Myocyte (in vitro differentiated cells): ENCODE measurements at places on chromosomes 3 and 15. TPM values are rescaled to one million over a fixed set of nuclear protein-coding genes. Genes with fewer than 3 reads are reported as not detected.

DNA sequence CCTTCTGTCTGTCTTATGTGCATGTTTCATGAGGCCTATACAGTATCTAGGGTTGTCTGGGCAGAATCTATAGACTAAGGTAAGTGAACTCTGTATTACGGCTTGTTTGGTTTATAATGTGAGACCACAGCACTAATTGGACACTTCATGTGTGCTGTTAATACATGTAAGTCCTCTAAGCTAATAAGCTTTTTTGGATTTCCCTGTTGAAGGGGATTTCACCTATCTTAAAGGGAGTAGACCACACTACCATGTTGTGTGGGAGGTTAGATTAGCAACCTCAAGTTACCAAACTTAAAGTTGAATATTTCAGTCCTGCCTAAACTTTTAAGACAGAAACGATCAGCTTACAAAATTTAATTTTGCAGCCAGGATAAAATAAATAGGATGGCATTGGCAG is 189.8 kb upstream of the GOLIM4 start:
- no peak for DNase-seq

Gene CPN2
- not detected in 2 replicates for total RNA-seq

Gene EIF4G1
- total RNA-seq, result 358 and 371 TPM in 2 replicates

Gene CHST14
- total RNA-seq, result 14.5 and 15.6 TPM in 2 replicates

DNA sequence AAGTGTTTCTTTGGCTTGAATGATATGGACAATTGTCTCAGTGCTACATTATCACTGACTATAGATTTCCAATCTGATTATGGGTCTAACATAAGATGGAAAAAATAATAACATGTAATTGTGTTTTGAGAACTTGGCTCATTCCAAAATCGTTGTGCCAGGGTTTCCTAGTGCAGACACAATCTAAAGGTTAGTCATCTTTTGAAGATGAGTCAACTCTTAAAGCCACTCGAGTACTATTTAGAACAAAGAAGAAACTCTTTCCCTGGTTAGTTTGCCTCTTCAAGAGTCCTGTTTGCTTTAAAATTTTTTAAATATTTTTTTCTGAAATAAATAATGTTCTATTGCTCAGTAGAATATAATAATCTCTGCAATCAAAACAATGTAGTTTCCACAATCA is 301.0 kb downstream of the CADM2 start:
- DNase-seq, result no peak

DNA sequence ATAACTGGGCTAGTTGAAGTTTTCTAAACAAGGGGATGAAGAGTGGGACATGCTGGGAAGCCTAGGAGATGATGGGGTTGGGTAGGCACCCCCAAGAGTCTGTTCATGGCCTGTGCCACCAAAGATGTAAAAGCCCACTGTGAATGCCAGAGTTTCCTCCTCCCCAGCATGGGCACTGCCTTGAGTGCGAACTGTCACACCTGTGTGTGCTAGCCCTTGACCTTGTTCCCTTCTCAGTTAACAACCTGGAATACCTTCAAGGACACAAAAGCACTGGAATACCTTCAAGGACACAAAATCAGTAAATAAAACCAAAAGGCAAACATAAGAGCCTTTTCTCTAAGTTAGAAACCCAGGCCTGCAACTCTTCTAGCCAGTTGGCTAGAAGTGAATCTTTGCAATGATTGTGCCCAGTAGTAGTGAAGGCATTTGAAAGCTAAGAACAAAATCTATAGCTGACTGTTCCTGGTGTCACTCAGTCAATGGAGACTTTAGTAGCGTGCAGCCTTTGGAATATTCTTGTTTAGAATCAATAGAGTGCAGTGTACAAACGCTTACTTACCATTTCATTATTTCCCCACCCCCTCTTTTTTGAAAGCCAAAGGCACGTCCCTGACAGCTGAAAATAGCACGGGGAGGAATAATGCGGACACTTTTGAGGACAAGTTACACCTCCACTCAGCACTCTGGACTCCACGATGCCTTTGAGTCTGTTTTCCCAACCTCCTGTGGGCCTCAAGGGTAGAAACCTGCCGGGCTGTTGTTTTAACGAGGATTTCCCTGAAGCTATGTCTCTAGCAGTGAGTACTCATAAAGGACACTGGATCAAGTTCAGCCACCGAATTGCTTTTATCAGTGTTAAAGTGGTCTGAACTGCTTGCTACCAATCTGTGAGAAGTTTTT is 24.2 kb downstream of the PSMD6 start:
- DNase-seq, result no peak

Gene DAZL
- total RNA-seq, result not detected in 2 replicates

- DNase-seq, result no peak
Observed at GRCh38 chr3:55545995-55546394, 58.9 kb upstream of the WNT5A start.

Gene SNX22
- total RNA-seq, result 0.16 TPM in 1 of 2 replicates, not detected in the other

Gene HCN4
- not detected in 2 replicates for total RNA-seq

DNA sequence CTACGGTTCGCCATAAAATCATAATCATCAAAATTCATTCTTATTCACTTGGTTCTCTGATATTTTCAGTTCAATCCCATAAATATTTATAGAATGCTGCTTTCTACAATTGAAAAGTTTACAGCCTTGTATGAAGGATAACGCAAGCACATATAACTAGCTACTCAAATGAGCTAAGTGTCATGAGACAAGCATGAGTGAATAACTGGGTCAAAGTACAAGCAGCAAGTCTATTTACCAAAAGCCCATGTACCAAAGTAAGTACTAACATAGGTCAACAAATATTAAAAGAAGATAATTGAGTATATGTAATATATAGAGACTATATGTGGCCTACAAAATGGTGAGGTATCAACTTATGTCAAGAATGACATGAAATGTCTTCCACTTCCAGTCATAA is 596.6 kb downstream of the GBE1 start:
- DNase-seq, result no peak

Gene ZNF662
- total RNA-seq, result 1.1 and 1.3 TPM in 2 replicates

Gene SELENOK
- total RNA-seq, result 37.1 and 70.8 TPM in 2 replicates

Gene MST1R
- 0.27 TPM in 1 of 2 replicates, not detected in the other for total RNA-seq

Gene TRPM1
- not detected in 2 replicates for total RNA-seq

DNA sequence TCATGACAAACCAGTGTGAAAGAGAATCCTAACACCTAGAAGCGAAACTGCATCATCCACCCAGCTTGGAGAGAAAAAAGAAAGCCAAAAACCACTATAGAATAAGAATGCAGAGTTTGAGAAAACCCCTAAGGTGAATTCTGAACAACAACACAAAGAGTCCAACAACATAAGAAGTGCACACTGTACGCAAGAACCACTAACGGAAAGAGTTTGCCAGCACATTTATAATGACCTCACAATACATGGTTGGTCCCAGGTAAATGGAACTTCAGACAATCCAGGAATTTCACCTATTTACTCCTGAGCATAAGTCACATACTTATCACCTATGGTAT is 128.3 kb upstream of the BHLHE40 start:
- no peak for DNase-seq

- DNase-seq, result no peak
Observed at GRCh38 chr15:63843901-63844317, 10.2 kb upstream of the HERC1 start.

Gene TGFBR2
- total RNA-seq, result 102 and 106 TPM in 2 replicates

DNA sequence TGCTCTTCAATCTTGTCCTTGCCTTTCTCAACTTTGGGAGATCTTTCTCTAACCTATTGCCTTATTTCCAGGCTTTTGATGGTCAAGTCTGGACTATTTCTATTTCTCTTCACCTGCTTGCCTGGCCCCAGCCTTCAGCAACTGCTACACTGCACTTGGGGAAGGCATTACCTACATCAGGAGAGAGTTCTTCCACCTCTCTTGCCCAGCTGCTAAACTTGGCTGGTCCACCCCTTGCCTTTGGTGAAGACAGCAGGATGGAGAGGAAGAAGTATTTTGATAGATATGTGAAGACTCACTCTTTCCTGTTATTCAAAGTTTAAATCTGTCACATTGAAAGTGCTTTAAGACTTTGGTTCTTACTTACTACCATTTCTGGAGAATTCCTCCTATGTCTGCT is 574.8 kb downstream of the ZPLD1 start:
- no peak for DNase-seq

Gene KBTBD12
- total RNA-seq, result 0.05 and 0.64 TPM in 2 replicates

DNA sequence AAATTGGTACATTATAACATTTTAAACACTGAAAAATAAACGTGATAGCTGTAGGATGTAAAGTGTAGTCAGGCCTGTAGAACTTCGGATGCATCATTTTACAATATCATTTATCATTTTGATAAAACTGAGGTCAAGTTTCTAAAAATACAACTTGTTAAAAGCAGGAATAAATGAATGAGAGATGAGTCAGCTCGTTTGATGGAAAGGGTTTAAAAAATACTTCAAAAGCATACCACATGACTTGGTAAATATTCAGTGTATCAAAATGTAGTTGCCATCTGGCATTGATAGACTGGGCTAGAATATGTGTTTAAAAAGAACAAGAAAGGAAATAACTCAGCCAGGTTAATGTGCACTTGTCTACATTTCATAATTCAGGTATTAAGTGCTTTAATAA is 357.0 kb downstream of the TIGIT start:
- peak; percentile 61 for DNase-seq

DNA sequence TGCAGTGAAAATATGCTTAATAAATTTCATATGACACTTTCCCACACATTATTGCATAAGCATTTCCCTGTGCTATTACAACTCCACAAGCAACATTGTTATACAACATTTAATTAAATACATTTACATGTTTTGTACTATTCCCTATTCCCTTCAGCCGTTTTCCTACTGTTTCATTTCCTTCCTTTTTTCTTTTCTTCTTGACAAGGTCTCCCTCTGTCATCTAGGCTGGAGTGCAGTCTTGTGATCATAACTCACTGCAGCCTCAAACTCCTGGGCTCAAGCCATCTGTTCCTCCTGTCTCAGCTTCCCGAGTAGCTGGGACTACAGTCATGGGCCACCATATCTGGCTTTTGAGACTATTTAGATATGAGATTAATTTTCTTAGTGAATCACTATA is 254.7 kb downstream of the NFKBIZ start:
- peak; percentile 49 for DNase-seq

Gene GOLGA6L10
- 0.16 and 0.53 TPM in 2 replicates for total RNA-seq

GRCh38 chr15:99508852-99509251 is 56.9 kb upstream of the MEF2A start:
- no peak for DNase-seq

- no peak for DNase-seq
Observed at GRCh38 chr15:50064673-50065072, 54.4 kb downstream of the ATP8B4 start.

Gene ZNF106
- total RNA-seq, result 236 and 741 TPM in 2 replicates

Gene P2RY12
- not detected in 2 replicates for total RNA-seq

Gene EOMES
- total RNA-seq, result not detected in 2 replicates

DNA sequence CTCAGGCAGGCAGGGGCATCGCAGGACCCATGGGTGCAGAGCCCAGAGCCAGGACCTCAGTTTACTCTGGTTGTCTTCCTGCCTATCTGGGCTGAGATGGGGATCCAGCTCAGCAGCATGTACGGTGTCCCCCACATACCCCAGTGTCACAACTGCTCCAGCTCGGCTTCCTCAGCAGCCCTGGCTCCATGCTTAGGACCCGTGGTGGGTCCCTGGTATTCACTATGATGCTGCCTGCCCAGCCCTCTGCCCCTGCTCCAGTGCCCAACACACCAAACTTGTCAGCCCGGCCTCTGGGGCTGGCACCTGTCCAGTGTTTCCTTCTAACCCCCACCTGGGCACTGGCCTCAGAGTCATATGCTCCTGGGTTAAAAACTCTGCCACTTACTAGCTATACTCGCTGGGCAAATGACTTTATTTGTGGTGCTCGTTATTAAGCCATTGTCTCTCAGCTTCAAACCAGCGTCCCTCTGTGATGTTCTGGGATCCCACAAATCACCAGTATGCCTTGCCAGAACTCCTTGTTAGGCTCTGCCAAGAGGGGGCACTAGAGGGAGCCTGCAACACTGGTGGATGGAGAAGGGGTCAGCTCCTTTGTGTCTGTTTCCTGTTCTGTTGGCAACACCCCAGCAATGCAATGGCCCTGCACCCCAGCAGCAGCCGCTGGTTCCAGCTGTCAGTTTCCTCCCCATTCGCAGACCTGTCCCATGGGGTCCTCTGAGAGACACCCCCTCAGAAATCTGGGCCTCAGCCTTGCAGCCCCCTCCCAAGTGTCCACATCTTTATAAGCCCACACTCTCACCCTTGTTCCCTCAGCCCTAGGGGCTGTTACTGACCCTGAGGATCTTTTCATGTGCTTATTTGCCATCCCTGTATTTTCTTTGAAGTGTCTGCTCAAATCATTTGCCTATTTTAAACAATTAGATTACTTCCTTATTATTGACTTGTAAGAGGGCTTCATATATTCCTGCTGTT is 24.1 kb upstream of the MRPS22 start:
- DNase-seq, result no peak

- DNase-seq, result peak; percentile 42
Observed at GRCh38 chr15:66611257-66612053, 45.7 kb upstream of the LCTL start.

GRCh38 chr15:90367576-90367975 is 15.5 kb downstream of the ZNF774 start:
- peak; percentile 23 for DNase-seq

Gene AMIGO3
- total RNA-seq, result 1.3 and 1.8 TPM in 2 replicates

Gene SLC24A5
- not detected in 2 replicates for total RNA-seq

DNA sequence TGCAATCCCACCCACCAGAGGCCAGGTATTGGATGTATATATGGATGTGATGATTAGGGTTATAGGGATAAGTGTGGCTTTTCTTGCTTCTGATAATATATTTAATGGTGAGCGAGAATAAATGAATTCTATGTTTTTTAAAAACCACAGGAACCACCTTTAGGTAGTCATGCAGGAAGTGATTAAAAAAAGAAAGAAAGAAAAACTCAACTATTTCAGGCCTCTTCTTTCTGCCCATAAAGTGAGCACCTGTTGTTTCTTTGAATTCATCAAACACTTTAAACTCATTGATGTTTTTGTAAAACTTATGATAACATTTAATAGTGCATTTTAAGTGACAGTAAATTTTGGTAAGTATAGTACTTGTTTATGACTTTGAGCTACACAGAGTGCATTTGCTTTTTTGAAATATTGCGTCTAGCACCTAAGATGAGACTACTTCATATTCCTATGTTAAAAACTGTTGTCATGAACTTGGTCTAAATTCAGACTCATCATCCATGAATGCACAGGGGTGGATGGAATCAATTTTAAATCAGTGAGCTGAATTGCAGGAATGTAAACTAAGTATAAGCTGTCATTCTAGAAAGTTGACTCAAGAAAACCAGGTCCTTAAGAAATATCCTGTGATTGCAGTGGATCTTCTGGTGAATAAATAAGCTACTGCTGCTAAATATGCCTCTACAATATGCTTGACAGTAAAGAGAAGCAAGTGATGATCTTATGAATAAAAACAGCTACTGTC is 764.4 kb upstream of the NECTIN3 start:
- DNase-seq, result no peak

Gene LDHAL6B
- total RNA-seq, result not detected in 2 replicates

GRCh38 chr15:79221696-79222095 is 60.8 kb upstream of the ANKRD34C start:
- no peak for DNase-seq

DNA sequence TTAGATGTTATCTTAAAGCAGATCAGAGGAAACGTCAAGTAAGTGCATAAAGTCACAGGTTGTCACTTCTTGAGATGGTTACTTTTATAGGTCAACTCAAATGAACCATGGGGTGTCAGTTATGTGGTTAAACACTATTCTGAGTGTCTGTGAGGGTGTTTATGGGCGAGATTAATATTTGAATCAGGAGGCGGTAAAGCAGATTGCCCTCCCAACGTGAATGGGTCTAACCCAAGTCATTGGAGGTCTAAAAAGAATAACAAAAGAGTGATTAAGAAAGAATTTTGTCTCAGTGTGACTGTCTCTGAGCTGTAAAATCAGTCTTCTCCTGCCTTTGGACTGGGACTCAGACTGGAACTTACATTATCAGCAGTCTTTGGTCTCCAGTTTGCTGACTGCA is 977.5 kb downstream of the NAALADL2 start:
- no peak for DNase-seq

- peak; percentile 61 for DNase-seq
Observed at GRCh38 chr3:126751611-126752302, 47.7 kb downstream of the CHCHD6 start.

Gene STRA6
- total RNA-seq, result not detected in 2 replicates
